ENCODE measurements at places on chromosomes 3 and 15.

DNA sequence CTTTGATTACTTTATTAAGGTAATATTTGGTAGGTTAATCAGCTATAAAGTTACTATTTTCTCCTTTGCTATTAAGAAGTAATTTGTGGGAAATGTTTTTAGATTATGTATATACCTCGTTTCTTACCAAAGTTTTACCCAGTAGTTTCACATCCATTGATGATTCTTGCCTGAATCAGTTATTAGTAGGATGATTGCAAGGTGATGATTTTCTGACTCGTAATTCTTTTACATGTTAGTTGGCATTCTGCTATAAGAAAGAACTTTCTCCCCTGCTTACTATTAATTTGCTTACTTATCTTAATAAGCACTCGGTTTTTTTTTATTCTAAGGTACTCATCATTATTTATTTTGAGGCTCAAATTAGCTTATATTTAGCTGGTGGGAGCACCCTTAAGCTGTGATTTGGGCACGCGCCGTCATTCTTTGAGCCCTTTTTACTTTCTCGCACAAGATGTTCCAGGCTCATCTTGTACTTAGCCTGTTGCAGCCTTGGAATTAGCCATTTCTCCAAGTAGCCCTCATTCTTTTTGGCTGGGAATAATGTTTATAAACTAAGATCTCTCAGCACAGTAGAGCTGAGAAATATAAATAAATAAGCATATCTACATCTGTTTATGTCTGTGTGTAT is 15.3 kb downstream of the USP3 start:
- DNase-seq, result no peak

GRCh38 chr3:168865022-168865551 is 769.4 kb upstream of the GOLIM4 start:
- no peak for DNase-seq

DNA sequence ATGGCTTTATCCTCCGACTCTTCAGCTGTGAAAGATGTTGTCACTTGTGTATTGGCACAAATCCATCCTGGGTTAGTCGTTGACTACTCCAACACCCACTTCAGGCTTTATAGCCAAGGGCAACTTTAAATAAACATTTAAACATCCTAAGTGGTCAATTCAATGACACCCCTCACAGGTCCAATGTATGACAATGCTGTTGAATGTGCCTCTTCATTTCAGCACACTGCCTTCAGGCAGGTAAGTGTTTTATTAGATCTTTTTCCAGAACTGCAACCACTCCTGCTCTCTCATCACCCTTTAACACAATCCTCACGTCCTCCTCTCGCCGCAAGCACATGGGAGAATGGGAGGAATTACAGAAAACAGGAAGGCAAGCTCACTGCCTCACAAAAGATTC is 30.3 kb downstream of the IL12A start:
- no peak for DNase-seq

- DNase-seq, result no peak
Measured at GRCh38 chr3:49673121-49673714, 933 bp upstream of the APEH start.

GRCh38 chr3:80010021-80010571 is 242.3 kb upstream of the ROBO1 start:
- no peak for DNase-seq

- no peak for DNase-seq
Measured at GRCh38 chr3:33083958-33084357, 13.0 kb downstream of the GLB1 start.

- DNase-seq, result no peak
Measured at GRCh38 chr15:84752700-84753099, 4.3 kb downstream of the ZNF592 start.

- DNase-seq, result no peak
Measured at GRCh38 chr3:183464480-183464879, 36.1 kb upstream of the MCF2L2 start.

All from left renal pelvis (tissue), 4 donors.